ENCODE measurements at places on chromosomes 1 and 21. TPM values are rescaled to one million over a fixed set of nuclear protein-coding genes. Genes with fewer than 3 reads are reported as not detected.

PLEKHG5 gene
- 5.1 TPM for total RNA-seq

GPR25 gene
- not detected for total RNA-seq

TNFRSF14 gene
- 12.0 TPM for total RNA-seq

NEK2 gene
- total RNA-seq, result not detected

CYB5RL gene
- total RNA-seq, result 15.4 TPM
